ENCODE measurements at places on chromosomes 6 and 20.

- no peak for DNase-seq
Measured at GRCh38 chr6:145372671-145373151, 362.6 kb downstream of the EPM2A start.

GRCh38 chr6:35919085-35919826 is 1.6 kb downstream of the SRPK1 start:
- no peak for DNase-seq

GRCh38 chr6:140932909-140933308 is 1199.8 kb upstream of the GJE1 start:
- DNase-seq, result no peak

DNA sequence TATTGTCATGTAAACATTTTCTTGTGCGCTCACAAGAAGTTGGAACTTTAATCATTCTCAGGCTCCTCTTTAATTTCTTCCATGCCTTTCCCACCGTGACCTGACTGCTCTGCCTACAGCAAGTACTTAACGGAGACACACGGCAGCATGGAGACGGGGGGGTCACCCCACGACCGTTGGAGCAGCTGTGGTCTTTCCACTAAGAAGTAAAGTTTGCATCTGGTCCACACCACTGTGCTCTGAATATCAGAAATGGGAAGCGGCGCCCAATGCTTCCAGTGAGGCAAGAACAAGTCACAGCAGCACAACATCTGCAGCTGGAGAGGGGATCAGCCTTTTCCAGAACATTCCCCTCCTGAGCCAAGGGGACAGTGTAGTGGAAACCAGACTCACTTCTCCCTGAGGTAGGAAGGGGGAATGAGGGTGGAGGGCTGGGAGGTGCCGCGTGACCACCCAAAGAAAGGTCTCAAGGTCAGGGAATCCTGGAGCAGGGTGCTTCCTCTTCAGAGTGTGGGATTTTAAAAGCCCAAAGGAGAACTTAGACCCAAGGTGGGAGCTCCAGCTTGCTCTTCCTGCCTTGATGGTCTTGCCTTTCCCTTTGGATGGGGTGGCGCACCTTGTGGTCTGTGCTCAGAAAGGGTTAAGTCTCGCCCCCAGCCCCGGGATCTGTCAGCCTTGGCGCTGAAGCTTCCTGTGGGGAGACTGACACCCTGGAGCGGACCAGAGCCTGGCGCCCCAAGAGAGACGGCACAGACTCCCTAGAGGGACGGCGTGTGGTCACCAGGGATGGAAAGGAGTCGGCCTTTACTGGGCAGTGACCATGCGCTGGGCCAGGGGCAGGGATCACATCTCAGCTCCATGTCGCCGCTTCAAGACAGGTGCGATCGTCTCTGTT is 25.6 kb upstream of the SMOC2 start:
- DNase-seq, result no peak

DNA sequence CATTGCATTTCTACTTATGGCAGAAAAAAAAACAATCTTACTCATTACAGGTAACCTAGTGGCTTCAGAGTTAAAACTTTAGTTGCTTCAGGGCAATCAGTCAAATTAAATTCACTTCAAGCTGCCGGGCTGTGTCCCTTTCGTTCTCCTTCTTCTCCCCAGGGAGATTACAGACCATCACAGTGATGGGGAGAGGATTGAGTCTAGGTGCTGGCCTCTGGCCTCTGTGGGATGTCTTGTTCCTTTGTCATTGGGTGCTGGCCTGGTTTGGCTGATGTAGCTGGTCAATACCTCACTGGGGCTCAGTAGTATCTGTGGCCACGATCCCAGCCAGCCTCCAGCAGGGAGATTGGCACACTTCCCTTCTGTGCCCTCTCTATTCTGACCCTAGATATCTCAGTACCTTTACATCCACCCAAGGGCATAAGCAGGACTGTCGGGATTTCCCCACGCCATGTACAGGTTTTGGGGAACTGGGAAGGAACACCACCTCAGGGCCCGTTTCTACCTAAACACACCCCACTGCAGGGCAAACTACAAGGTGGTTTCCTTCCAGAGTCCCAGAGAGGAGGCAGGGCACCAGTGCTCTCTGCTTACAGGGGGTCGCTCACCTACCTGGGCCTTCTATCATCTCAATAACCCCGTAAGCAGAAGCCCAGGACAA is 15.4 kb downstream of the FYN start:
- DNase-seq, result no peak

- no peak for DNase-seq
Measured at GRCh38 chr6:34679552-34680253, 16.9 kb downstream of the ILRUN start.

- DNase-seq, result no peak
Measured at GRCh38 chr6:151385177-151385576, 6.2 kb downstream of the ZBTB2 start.

GRCh38 chr20:63071541-63072181 is 64.9 kb upstream of the BHLHE23 start:
- DNase-seq, result peak; percentile 38
